ENCODE measurements at places on chromosomes 13 and 19.

GRCh38 chr19:7988307-7988706 lies 17.1 kb downstream of the ELAVL1 start:
- DNase-seq, result no peak

GRCh38 chr19:46978171-46978869 lies 41.3 kb upstream of the NPAS1 start:
- DNase-seq, result no peak

GRCh38 chr13:64088491-64088890 lies 2672.8 kb upstream of the PCDH20 start:
- no peak for DNase-seq

- no peak for DNase-seq
Measured at GRCh38 chr13:97911311-97912138, 42.0 kb upstream of the IPO5 start.

DNA sequence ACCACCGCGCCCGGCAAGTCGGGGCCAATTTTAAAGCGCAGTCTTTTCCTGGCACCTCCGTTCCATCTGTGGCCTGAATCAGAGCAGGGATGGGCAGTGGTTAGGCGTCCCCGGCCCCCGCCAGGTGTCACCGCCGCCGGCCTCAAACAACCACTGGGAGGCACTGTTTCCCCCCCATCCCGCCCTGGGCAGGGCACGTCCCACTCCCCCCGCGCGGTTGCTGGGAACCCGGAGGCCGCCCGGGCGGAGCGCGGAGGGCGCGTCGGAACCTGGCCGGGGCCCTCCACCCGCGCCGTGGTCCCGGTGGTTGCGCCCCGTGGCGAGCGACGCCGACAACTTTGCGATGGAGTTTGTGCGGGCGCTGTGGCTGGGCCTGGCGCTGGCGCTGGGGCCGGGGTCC lies at the start of gene GRIN3B:
TSS of gene GRIN3B (plus strand) at position 325 of the 400 bp plus-strand sequence. CDS start at position 344, 19 bp downstream.
- DNase-seq, result no peak

DNA sequence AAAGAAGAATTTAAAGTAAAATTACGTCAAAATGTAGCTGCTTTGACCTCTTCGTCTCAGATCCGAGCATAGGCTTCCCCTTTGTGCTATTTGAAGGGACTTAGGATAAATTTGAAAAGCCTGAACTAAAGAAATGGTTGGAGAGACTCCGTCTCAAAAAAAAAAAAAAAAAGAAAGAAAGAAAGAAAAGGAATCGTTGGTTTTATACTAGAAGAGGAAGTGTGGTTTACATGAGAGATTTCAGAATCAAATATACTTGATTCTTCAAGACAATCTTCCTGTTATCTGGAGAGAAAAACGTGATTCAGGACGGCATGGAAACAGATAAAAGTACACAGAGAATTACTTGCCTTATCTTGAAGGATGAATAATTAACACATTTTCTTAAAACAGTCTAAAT lies 474 bp upstream of the ZNF780B start:
- no peak for DNase-seq

GRCh38 chr13:102774214-102774568 lies 605 bp upstream of the TEX30 start:
- DNase-seq, result no peak

DNA sequence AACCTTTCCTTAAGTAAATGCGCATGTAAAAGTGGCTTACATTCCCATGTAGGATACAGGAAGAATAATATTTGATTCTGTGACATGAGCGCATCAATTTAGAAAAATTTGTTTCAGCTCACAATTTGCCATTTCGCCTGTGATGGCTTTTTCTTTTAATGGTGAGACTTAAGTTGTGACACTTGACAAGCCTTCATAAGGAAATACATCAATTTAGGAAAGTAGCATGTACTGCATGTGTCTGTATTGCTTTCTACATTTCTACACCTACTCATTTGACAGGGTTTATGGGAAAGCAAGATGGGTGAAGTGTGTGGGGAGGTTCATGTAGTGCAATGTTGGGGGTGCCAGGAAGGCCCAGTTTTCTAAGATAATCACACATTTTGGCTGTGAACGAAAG lies 12.1 kb upstream of the SCEL start:
- no peak for DNase-seq

DNA sequence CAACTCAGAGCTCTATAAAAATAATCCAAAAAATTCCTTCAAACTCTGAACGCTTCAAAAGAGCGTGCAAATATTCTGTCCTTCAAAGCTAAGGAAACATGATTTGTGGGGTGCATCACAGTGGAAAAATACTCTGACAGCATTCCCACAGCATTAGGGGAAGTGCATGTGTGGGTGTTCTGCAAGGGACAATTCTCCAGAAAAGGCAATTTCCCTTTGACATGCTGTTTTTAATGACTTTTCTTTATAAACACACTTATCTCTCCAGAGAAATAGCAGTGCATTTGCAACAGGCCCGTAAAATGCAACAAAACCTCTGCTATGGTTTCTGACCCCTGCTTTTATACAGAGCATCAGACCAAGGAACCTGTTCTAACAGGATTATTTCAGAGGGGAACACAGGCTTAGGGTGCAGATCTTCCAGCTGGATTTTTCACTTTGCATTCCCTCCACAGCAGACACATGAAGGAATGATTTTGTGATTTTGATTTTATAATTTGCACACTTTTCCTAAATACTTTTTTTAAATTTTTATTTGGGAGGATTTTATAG lies 42.6 kb downstream of the KL start:
- no peak for DNase-seq

DNA sequence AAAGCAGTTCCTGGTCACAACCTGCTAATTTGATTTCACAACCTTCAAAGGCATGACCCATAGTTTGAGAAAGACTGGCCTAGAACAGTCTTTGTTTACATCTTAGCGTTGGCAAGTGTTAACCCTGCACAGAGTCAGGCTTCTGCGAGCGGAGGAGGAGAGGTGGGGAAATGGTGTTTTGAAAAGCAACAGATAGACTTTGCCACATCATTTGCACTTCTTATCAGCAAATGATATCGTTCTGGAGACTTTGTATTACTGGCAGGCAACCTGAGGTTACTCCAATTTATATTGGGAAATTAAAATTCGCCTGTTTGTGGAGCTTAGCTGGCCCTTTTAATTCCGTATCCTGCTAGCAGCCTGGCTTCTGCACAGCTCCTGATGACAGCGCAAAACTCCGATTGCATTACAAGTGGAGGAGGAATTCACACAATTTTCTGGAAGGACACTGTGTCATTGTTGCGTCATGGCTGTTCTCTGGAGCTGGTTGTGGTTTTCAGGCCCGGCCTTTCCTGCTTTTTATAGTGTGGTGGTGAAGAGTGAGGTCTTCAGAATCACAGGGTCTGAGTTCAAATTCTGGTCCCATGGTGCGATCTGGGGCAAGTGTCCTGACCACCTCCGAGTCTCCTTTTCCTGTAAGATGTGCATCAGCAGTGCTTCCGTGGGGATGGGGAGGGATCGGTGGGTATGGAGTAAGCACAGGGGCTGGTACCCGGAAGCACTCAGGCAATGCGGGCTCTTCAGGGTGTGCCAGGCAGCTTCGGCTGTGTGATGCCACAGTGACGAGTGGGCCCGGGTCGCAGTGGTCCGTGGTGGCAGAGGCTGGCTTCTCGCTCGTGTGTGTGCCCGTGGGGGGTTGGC lies 49.1 kb upstream of the EHD2 start:
- no peak for DNase-seq

DNA sequence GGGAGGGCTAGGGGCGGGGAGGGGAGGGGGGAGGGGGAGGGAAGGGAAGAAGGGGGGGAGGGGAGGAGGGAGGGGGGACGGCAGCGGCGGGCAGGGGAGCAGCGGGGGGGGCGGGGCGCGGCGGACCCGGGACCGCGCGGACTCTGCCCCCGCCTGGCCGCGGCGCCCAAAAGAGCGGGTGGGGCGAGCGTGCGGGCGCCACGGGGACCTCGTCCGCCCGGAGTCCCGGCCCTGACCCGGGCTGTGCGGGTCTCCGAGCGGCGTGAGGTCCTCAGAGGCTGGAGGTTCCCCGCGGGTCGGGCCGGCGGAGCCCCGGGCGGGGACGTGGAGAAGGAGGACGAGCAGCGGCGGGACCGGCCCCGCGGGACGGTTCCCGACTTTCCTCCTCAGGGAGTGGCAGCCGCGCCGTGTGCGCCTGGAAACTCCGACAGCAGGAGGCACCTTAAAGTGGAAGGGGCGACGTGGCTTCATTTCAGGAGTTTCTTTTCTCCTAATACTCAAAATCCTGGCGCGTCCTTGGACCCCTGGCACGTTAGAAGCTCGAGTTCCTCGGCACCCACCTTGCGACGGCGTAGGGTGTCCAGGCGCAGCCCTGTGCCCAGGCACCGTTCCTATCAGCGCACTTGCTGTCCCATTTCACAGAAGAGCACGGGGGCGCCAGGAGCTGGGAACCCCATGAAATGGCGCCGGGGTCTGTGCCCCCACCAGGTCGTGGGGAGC lies 518 bp upstream of the PLPP2 start:
- no peak for DNase-seq

DNA sequence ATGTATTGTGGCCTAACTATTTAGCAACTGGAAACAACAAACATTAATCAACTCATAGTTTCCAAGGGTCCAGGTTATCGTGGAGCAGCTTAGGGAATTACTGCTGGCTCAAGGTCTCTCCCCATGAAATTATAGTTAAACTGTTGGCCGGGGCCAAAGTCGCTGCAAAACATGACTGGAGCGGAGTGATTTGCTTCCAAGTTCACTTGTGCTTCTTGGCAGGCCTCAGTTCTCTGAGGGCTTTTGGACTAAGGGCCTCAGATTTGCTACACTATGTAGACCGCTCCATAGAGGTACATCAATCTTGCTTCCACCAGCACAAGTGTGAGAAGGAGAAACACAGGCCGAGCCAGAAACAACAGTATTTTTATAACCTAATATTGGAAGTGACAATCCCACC lies 9.4 kb upstream of the KBTBD7 start:
- DNase-seq, result no peak

GRCh38 chr19:33335446-33335845 lies 33.1 kb upstream of the CEBPA start:
- DNase-seq, result no peak

- DNase-seq, result no peak
Measured at GRCh38 chr13:96662036-96662435, 332.2 kb downstream of the OXGR1 start.

DNA sequence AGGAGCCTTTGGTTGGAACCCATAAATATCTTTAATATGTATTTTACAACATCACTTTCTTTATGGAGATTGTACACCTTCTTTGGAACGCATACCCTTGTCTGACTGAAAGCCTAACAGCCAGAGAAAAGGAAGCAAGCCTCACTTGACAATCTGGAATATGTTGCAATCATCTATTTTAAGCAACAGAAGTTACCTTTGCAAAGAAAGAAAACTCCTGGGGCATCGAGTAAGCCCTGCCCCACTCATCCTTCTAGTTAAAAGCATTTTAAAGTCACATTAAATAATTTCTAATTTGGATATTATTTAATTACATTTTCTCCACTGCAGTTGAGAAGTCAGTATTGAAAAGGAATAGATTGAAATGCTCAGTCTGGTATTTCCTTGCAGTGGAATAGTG lies 542.7 kb downstream of the MYO16 start:
- DNase-seq, result no peak

- DNase-seq, result no peak
Measured at GRCh38 chr13:51590231-51590970, 6.1 kb downstream of the WDFY2 start.

- DNase-seq, result no peak
Measured at GRCh38 chr19:7410946-7411345, 62.2 kb downstream of the ARHGEF18 start.

GRCh38 chr19:19571071-19571786 lies 33.2 kb downstream of the CILP2 start:
- DNase-seq, result no peak

DNA sequence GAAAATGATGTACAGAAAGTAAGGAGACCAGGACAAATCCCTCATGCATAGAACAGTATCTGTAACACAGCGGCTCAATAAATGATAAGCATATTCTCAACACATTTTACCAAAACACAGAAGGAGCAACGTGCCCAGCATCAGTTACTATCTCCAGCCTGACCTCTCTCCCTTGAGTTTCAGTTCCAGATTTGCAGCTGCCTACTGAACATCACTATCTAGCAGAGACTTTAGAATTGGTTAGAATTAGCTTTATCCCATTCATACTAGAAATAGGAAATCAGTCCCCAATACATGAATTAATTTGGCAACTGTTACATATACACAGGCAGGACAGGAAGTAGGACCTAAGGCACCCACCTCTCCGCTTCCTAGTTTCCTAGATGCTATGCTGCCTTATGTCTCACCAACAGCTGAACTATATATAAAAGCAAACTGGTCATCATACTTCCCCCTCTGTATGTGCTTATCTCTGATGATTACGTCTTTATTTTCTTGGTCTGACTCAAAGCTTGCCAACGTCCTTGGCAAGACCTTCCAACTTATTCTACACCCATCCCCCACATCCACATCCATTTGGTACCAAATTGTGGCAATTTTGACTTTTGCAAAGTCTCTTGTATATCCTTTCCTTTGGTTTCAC lies 61.1 kb downstream of the SACS start:
- no peak for DNase-seq

DNA sequence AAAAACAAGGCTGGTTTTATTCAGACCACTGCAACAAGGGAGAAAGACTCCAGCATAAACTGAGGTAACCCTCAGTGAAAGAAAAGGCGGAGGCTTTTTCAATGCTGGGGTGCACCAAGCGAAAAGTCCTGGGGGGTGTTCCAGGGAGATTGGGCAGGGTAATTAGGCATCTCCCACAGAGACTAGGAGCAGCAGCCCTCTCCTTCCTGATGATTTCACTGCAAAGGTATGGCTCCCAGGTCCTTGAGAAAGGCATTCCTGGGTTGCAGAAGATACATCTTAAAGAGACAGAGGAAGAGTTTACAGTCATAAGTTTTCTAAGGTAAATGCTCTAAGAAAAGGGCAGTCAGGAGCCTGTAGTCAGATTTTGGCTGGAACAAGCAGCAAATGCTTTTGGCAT lies 412.0 kb downstream of the FOXO1 start:
- DNase-seq, result no peak

DNA sequence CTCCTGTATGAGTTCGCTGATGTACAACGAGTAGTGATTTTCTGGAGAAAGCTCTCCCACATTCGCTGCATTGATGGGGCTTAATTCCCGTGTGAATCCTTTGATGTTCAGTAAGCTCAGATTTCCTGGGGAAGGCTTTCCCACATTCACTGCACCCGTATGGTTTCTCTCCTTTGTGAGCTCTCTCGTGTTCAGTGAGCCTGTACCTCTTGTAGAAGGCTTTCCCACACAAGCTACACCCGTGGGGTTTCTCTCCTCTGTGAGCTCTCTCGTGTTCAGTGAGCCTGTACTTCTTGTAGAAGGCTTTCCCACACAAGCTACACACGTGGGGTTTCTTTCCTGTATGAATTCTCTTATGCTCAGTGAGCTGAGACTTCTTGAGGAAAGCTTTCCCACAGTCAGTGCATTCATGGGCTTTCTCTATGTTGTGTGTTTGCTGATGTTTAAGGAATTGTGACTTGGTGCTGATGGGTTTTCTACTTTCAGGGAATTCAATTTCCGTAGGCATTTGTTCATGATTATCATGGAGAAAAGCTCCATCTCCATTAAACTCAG lies 3.5 kb upstream of the ZNF577 start:
- DNase-seq, result no peak

Measured in NCI-H2081 (cell line).